Fibroblast of skin of right quadriceps (primary cell): ENCODE measurements at places on chromosomes 5 and 9.

GRCh38 chr9:120715389-120715924, 1.2 kb upstream of the MEGF9 start:
- DNase-seq: peak; percentile 81

DNA sequence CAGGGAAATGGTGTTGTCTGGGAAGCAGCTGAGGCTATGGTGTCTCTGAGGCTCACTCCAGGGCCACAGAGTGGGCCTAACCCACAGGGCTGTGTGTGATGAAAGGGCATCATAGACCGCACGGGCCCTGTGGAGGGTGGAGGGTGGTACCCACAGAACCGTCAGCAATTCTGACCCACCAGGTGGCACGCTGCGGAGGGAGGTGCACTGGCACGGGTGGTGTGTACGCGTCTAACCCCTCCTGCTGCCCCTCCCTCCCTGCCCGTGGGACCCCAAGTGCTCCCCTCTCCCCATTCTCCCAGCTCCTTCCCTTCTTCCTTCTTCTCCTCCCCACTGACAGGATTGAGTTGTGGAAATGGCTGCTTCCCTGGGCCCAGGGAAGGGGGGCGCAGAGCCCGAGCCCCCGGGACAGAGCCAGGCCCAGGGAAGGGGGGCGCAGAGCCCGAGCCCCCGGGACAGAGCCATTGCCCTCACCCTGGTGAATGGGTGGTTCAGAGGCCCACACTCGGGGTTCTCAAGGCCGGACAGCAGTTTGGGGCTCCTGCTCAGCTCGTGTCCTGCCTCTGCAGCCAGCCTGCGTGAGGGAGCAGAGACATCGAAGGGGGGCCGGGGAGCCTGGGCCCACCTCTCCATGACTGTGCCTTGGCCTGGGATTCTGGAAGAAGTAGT, 6.8 kb downstream of the LCN10 start:
- DNase-seq: no peak

GRCh38 chr5:41094871-41095270, 23.7 kb upstream of the MROH2B start:
- DNase-seq: no peak

DNA sequence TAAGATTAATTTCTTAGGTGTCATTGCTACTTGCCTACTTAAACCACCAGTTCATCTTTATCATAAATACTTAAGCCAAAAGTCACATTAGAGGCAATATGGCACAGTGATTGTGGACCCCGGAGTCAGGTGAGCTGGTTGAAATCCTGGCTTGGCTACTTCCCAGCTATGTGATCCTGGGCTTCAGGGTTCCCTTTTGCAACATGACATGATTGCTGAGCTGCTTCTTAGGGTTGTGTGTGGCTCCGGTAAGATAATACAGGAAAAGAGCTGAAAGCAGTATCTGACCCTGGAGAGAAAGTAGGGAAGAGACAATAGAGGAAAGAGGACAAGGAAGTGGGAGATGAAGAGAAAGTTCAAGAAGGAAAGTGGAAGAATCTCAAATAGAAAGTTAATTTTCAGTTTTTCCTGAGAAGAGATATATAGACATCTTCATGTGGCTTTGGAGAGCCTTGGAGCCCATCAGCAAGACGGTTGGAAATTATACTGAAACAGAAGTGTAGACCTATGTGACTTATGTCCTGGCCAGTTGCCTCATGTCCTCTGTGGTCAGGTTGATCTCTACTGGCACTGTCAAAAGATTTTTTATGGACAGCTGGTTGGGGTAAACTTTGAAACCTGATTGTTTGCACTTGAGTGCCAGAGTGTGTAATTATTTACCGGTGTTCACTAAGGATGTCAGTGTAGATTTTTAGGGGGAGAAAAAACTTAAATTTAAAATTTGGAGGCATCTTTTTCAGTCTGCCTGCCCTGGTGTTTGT, 93.2 kb downstream of the GHR start:
- DNase-seq: no peak

DNA sequence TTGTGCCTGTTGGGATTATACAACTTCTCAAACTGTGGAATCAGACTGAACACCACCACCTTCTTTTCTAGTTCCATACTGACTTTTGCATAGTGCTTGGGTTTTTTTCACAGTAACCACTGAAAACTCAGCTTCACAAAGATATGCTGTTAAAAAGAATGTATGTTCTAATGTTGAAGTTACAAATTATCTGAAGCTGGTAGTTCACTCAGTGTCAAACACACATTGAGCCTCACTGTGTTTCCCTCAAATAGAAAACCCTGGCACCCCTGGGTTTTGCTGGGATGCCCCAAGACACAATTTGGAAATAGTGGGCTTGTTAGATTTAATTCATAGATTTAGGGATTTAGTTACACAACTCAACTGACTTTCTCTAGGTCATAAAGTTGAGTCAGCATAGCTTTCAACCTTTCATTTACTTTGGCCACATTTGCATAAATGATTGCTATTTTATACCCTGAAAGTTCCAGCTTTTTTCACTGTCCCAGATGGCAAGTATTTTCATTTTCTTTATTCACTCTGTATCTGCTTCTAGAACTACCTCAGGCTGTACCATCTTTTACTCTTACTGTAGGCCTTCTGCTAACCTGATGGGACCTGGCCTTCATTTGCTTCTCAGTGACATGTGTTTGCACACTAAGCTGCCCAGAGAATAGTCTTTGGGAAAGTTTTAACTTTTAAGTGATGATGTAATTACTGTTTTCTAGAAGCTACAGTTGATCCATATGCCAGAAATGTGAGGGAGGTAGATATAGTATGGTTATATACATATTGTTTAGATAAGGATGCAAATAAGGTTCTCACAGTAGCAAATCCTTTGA, 115.1 kb downstream of the CDC42SE2 start:
- DNase-seq: peak; percentile 7

DNA sequence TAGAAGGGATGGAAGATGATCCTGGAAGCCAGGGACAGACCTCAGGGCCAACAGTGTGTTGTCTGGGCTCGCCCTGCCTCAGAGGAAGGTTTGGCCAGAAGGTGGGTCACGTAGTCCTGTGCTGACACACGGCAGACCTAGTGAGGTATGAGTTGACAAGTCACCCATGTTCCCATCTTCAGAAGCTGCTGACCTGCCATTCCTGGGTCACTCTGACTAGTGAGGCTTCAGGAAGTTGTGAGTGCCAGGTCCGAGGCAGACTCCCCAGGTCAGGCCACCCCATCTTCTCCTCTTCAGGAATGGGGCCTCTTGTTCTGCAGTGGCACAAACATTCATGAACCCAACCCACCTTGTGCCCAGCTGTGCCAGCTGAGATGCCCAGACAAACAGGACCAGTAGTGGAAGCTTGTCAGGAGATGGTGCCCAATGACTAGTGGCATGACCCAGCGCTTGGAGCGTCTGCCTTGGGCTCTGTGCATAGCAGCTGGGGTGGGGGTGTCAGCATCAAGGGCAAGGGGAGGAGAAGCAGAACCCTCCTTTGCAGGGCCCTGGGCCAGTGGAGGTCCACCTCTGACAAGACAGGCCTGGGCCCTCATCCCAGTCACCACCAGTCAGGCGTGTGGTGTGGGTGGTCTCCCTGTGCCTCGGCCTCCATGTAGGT, 16.8 kb upstream of the ANGPTL2 start:
- DNase-seq: no peak

DNA sequence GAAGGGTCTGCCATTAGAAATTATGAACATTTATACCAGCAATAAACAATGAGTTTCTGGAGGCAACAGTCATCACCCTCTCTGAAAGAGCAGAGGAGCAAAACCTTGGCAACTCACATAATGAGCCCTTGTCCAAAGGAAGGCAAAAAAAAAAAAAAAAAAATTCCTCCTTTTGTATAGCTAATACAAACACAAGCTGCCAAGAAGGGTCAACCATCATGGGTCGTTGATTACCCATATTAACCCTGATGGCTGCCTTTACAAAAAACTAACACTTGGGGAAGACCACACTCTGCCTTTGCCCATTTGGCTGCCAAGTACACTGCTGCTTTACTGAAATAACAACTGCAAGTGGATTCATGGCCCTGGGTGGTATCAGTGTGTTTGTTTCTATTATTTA, 272.7 kb downstream of the ADAMTSL1 start:
- no peak for DNase-seq

DNA sequence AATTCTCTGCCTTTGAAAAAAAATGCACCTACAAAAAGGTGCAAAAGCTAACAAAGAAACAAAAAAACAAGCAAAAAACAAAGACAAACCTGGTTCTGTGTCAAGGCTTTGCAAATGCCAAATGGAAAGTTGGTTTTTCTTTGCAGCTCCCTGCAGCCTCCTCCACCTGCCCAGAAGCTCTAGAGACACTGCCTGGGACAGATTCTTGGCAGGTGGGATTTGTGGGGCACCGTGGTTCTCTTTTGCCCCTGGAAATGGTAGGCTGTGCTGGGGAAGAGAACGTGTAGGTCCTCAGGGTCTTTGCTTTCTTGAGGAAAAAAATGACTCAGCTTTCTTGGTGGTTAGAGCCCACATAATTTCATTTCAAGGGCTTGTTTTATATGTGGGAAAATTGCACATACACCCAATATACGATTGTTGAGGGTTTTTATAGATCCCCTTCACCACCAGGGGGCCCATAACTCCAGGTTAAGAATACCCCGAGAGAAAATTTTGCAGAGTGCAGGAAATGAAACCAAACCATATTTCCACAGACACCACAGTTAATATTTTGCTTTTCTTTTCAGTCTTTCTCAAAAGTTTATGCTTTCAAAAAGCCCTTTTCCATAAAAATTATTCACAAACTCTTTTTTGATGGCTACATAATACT, 58.7 kb downstream of the NXNL2 start:
- DNase-seq: peak; percentile 66

GRCh38 chr9:35618325-35618727, at the start of gene CD72:
CD72 (minus strand) TSS chr9:35618413; CDS start chr9:35618303, 110 bp downstream.
- DNase-seq: no peak

DNA sequence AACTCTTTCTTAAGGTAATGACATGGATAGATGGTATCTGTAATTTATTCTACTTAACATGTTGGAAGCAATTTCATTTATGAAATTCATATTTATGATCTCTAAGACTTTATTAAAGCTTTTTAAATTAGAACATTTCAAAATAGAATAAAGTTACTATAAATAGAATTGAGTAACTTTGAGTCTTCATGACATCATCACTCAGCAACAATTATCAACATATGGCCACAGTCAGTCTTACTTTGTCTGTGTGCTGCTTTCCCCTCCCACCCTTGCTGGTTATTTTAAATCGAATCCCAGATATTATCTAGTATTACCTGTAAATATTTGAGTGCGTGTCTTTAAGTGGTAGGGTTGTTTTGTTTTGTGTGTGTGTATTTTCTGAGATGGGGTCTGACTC, 65.2 kb downstream of the IPO11 start:
- peak; percentile 45 for DNase-seq
